MG63 (cell line): ENCODE measurements at places on chromosomes 4 and X. TPM values are rescaled to one million over a fixed set of nuclear protein-coding genes. Genes with fewer than 3 reads are reported as not detected.

DNA sequence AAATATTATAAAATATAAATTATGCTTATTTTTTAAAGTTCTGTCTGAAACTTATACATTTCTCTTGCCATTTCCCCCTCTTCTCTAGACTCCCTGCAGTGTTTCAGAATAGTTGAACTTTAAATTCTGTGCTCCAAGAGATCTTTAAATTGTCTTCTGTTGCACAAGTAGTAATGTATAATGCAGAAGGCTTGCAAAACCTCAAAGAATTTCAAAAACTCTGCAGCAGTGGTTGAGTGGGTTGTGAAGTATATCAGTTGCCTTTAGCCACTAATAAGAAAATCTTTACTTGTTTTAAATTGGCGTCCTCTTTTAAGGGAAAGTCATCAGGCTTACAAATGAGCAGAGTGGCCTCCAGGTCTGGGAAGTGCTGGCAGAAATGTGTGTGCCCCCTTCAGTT lies 1153.3 kb upstream of the PABPC4L start:
- DNase-seq: no peak

DNA sequence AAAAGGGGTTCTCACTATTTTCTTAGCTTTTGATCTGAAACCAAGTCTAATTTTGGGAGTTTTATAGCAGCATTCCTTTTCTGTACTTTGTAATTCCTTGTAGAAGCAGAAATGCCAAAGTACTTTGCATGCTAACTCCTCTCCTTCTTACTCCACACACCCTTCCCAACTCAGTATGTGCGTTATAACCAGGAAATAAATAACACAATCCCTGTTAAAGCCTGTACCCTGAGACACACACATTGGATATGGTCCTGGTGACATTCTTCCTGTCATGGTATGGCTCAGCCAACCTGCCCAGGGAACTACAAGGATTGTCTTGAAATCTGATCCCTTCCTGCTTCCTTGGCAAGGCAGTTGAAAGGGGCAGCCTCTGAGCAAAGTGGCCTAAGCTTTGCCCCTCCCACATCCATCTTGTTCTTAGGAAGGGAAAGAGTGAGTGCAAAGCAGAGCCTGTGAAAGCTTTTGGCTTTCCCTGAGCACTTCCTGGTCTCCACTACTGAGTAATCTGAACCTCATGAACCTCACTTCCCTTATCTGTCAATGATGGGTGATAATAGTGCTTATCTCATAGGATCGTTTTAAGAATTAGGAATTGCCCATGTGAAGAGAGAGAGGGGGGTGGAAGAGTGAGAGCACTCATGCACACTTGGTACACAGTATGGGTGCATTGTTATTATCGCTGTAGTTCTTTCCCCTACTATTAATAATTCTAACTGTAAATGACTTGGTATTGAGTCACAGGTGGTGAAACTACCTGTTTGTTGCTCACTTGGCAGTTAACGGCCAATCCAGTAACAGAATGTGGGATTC lies 109.3 kb downstream of the AFF2 start:
- no peak for DNase-seq

DNA sequence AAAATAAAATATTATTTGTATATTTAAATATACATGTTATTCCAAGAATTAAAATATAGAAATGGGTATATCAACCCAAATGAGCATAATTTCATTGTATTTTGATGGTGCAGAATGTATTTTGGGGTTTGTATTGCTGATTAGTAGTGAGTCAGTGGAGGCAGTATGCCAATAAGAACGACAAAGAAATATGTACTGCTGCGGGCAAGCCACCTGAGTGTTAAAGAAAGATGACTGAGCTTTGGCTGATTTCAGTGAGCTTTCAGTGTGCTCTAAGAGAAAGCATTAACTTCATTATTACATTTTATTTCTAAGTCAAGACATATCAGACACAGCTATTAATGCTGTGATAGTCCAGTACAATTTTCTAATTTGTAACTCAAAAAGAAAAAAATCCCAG lies 297.8 kb downstream of the ANK2 start:
- DNase-seq: no peak

DNA sequence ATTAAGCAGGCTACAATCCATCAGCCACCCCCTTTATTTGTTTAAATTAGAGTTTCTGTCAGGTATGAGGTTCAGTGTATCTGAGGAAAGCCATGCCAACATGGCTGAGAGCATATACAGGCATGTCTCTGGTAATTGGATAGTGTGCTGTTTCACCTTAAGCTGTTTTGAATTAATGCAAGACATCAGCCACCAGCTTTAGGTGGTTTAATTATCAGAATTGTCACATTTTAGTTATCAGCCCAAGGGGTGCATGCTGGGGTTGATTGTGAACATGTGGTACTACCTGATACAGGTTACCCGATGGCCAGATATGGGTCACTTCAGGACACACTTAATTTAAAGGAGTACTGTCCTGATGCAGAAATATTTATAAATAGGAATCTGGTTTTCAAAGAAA lies 353.2 kb upstream of the TENM3 start:
- DNase-seq: no peak

GRCh38 chr4:41177016-41177415 lies 37.3 kb downstream of the APBB2 start:
- no peak for DNase-seq

GRCh38 chr4:185541251-185541727 lies 6.0 kb upstream of the PDLIM3 start:
- DNase-seq: no peak

DNA sequence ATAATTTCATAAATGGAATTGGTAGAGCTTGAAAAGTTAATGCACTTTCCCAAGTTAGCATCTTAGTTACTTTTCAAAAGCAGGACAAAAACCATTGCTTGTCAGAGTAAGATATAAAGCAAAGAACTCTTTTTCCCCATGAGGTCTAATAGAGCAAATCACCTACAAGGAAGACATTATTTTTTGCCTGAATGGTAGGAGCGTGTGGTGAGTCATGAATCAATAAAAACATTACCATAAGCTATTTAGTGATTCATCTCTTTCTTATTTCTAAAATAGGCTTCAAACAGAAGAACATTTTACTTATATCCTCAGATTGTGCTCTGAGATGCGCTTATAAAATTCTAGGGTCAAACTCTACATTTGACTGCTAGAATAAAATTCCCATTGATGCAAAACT lies 109.4 kb upstream of the GPRIN3 start:
- no peak for DNase-seq

DNA sequence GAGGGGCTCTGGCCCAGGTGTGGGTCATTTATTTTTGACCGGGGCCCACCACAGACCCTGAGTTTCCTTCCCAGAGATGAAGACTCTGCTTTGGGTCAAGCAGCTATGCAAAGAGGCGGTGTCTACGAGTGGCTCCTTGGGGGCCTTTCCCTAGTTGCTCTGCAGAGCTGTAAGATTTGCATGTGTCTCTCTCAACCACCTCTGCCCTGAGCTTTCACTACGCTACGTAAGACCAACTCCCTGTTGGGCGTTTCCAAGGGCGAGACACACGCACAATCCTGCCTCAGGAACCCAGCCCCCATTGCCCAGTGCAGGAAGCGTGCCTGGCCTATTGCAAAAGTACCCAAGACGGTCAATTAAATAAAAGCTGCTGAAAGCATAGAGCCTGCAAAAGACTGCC lies 10.0 kb upstream of the ANOS1 start:
- DNase-seq: no peak

DNA sequence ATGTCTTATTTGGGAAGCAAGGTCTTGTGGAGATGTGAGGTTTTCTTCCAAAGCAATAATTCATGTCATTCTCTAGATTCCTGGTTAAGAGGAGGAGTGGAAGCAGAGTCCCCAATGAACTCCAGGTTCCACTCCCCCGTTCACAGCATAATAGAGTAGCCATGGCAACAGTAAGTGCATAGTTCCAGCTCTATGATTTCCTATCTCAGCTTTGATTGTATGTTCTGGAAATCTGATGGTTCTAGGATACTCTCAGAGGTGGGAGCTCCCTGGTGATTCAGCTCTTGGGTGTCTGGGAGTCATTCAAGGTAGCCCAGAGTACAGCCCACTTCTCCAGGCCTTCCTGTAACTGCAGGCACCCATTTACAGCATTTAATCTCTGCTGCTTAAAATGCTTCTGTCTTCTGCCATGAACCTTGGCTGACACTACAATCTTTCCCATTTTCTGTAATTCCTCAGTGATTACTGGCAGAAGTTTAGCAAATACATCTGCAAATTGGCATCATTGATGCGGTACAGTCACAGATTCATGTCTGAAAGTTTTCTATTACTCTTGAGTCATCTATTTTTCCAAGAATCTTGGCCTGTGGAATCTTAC lies 242.0 kb downstream of the MAPK10 start:
- DNase-seq: peak; percentile 85

GRCh38 chr4:118280501-118281218 lies 72.1 kb downstream of the PRSS12 start:
- peak; percentile 48 for DNase-seq

DNA sequence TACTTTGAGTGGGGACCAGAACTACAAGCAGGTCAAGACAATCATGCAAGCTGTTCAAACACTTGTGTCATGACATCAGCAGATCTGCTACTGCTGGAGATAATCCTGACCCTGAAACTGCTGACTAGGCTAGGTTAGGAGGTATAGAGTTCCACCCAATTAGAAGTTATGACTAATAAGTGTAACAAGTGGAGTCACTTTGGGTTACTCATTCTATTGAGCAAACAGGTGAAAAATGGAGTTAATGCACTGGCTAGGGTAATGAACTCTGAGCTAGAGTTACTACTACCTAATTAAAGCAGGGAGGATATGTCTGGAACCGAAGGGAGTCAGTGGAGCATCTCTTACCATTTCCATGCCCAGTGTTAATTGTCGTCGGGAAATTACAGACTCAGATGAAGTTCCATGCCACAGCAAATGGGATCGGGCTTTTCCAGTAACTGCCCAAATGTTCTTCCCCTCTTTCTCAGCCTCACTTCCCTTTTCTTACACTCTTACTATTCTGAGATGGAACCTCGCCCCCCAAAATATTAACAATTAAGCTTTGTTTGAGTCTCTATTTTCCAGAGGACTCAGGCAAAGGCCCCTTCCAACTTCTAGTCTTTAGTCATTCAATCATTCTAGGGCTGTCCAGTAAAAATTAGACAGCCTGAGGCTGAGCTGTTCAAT lies 19.8 kb upstream of the MANBA start:
- no peak for DNase-seq

GRCh38 chr4:160110891-160111290 lies 1008.0 kb downstream of the RAPGEF2 start:
- no peak for DNase-seq

- no peak for DNase-seq
These were observed 142.1 kb downstream of the BCOR start for GRCh38 chrX:39955625-39956024.

- DNase-seq: no peak
These were observed 18.8 kb upstream of the C4orf36 start for GRCh38 chr4:86910820-86911684.

GRCh38 chr4:159429693-159430035 lies 326.8 kb downstream of the RAPGEF2 start:
- no peak for DNase-seq

DNA sequence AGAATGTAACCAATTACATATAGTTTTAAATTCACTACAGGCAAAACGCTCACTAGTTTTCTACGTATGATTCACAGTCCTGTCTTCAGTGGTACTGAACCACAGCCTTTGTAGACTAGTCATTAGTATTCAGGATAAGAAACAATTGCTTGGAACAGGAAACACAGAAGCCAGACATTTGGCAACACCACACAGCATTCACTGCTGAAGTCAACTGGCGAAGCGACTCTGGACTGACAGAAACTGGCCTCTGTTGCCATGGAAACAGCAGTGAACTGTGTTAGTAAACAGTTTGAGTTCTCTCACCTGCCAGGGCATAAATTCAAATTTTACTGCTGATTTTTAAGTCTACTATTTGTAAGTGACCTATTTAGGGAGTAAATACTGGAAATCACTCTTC lies 57.6 kb downstream of the MAPK10 start:
- no peak for DNase-seq

The FAM47B gene
- not detected in 2 replicates for total RNA-seq

The TMSB15A gene
- total RNA-seq: not detected in 2 replicates

The HELQ gene
- total RNA-seq: 4.4 and 6.7 TPM in 2 replicates

The ZXDA gene
- total RNA-seq: 2.5 and 3.3 TPM in 2 replicates

The NALF2 gene
- not detected in 2 replicates for total RNA-seq
